ENCODE measurements at places on chromosomes 7 and 10.

GRCh38 chr7:28435732-28436378 lies 23.5 kb downstream of the CREB5 start:
- no peak for DNase-seq

DNA sequence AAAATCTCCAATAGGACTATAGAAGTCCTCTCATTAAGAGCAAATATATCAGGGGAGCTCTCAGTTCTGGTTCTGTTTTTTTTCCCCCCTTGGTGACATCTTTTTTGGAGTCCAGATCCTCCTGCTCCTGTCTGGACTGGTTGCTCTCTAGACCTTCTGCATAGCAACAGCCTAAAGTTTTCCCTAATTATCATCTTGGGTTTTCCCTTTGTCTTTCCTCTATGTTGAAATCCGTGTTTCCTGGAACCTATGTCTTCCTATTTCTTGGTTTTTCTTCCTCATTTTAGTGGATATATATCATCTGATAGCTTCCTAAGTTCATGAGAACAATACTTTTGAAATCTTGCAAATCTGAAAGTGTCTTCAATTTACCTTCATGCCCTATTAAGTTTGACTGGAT lies 29.7 kb upstream of the MTERF1 start:
- DNase-seq = no peak

DNA sequence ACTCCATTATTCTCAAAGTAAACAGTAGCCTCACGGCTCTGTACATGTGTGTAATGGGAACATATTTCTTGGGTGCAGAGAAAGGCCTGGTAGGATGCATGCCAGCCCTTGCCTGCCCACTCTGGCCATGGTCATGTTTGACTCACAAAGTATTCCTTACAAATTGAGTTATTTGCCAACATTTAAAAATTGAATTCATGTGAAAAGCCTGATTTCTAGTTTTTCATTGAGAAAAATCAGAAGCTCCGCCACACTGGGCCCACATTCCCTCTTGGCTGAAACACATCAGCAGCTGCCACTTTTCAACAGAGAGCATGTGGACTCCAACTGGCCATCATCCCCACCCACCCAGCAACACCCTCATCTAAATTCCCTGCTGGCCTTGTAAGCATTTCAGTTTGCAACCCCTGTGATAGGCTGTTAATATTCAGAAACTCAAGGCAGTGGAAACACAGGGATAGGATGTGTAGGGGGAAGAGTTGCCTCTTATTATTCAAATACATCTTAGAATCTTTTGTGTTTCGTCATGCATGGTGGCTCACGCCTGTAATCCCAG lies 40.9 kb downstream of the CDH23 start:
- DNase-seq = no peak

DNA sequence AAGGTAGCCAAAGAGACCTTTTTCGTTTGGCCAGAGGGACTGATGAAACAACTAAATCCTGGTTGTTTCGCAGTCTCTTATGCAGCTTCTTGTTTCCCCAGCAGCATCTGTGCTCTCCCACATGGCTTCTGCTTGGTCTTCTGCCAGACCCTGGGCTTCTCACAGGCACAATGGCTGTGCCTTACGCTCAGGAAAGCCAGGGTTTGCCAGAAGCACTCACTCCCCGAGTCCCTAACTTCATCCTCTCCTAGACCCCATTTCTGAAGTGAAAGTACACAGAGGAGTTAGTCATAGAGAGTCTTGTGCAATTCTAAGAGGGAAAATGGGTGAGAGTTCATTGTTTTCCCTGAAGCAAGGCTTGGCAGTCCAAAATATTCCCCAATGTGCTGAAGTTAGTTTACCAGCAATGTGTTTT lies 121.7 kb downstream of the EVX1 start:
- no peak for DNase-seq

Data from SK-MEL-5 (cell line).